NCI-H1092 treated with DMSO at 0.1 percent for 48 hours (cell line): ENCODE measurements at places on chromosomes 13 and 19.

- no peak for DNase-seq
These were observed 70.6 kb downstream of the ATP11A start for GRCh38 chr13:112760435-112760834.

GRCh38 chr19:45919678-45920077 is 5.1 kb upstream of the NANOS2 start:
- no peak for DNase-seq

- no peak for DNase-seq
These were observed 200.6 kb downstream of the TSHZ3 start for GRCh38 chr19:31148671-31149070.

DNA sequence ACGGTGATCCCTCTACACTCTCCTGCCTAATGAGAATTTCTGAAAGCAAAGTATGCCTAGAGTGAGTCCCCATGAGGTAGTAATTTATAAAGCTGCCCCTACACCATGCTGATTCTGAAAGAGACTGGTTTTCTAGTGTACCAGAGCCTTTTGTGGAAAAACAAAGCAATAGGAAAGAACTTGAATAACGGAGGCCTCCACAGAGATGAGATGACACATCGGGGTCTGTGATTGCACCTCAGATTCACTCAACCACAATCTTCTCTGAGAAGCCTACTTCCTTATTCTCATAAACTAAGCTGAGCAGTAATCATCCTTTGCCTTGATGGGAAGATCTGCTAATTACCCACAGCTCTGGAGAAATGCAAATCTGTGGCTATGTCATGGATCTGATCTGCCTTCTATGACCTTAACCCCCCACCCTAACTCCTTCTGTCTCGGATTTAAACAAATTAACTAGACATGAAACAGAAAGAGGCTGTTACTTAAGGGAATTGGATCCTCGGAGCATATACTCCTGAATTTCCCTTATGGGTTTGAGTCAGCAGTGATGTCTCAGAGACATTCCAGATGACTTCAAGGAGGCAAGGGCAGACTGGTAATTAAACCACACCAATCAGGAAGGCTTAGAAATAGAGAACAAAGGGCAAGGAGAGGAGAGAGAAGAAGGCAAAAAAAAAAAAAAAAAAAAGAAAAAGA is 128.0 kb downstream of the DCT start:
- DNase-seq = no peak

DNA sequence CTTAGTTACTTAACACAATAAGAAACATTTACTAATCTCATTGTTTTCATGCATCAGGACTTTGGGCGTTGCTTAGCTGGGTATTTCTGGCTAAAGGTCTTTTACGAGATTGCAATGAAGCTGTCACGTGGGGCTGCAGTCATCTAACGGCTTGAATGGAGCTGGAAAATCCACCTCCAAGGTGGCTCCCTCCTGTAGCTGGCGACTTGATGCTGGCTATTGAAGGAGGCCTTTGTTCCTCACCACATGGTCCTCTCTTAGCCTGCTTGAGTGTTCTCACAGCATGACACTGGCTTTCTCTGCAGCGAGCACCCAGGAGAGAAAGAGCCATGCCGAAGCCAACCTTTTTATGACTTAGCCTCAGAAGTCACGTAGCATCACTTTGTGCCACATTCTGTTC is 92.0 kb downstream of the NHLRC3 start:
- no peak for DNase-seq

GRCh38 chr13:113083402-113084061 is 22.1 kb upstream of the F7 start:
- DNase-seq = peak; percentile 76

GRCh38 chr19:12521996-12522395 is 29.3 kb downstream of the ZNF564 start:
- no peak for DNase-seq

DNA sequence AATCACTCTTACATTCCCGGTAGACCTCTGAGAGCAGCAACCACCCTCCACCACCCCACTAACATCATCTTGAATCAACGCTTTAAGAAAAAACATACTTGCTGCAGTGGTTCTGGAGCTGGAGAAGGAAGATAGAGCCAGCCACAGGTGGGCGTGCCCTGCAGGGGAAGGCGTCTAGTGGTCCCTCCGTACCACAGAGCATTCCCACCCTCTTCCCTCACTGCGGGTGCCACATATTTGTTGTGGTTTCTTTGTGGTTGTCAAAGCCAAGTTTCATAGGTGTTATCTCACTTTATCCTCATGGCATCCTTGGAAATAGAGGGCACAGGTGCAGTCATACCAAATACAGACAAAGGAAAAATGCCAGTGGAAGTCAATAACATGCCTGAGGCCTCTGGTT is 22.2 kb downstream of the COL4A2 start:
- no peak for DNase-seq

- no peak for DNase-seq
These were observed 43.4 kb upstream of the MED4 start for GRCh38 chr13:48138270-48138669.

DNA sequence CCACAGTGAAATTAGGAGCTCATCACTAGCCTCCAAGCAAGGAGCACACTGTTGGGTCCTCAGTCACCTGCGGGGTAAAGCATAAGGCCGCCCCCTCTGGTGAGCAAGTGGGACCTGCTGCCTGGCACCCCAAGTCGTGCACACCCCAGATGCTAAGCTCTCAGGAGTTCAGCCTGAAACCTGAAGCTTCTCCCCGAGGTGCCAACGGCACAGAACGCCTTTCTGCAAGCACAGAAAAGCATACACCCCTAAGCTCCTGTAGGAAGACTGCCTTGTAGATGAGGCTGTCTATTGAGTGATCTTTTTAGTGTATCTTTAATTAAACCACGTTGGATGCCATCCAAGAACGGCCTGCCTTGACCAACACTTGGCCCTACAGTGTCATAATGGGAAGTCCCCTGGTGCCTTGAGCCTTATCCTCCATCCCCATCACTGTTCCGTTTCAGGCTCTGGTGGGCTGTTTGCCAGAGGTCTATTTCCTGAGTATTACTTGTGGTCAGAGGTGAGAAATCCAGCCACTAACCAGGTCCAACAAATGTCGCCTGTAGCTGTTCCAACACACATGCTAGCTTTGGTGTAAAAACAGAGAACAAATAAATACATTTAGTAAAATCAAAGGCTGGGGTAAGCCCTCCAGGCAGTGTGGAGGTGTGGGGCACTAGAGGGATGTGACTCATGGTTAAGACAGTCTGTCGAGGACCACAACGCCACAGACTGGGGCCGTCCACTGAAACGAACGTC is 44.8 kb downstream of the C13orf42 start:
- DNase-seq = no peak

- DNase-seq = no peak
These were observed 140.2 kb downstream of the VWA8 start for GRCh38 chr13:41820581-41821237.

DNA sequence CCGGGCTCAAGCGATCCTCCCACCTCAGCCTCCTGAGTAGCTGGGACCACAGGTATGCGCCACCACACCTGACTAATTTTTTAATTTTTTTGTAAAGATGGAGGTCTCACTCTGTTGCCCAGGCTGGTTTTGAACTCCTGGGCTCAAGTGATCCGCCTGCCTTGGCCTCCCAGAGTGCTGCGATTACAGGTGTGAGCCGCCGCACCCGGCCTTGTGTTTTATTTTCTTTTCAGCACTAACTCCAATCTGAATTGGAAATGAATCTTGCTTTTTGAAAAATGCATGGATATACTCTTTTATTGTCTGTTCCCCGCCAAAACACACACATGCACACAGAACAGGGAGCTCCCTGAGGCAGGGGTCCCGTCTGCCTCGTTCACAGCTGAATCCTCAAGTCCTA is 1.3 kb upstream of the ISOC2 start:
- no peak for DNase-seq

- DNase-seq = no peak
These were observed 166.2 kb downstream of the DLEU7 start for GRCh38 chr13:50677258-50677657.

GRCh38 chr19:55670280-55671053 is 4.6 kb upstream of the EPN1 start:
- DNase-seq = peak; percentile 21

- DNase-seq = no peak
These were observed 1228.3 kb upstream of the PCDH20 start for GRCh38 chr13:62643799-62644524.

- no peak for DNase-seq
These were observed 186.3 kb upstream of the TMTC4 start for GRCh38 chr13:100860866-100861265.

DNA sequence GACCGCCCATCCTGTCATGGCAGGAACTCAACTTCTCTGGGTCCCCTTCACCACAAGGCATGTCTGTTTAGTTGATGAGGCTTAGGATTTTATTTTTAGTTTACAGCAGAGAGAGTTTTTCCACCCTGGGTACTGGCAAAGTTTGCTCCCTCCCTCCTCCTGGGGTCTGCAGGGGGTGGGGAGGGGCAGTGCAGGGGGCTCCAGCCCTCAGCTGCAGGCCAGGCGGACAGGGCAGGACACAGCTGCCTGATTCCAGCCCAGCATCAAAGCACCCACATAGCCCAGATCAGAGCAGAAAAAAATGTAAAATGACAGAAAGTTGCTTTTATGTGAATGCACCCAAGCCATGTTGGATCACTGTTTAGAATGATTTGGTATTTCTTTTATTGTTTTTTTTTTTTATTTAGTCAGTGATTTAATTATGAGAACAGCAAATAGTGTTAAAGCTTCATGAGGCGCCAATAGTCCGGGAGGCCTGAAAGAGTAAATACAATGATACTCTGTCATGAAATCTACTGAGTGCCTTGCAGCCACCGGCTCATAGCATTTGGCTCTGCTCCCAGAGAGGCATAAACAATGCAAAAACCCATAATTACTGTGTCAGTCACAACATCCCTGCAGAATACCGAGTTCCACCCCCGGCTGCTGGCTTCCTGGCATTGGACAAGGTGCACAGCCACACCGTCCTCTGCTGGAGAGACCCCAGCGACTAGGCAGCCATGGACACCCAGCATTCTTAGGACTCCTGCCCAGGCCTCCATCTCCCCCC is 923.5 kb downstream of the UQCRFS1 start:
- DNase-seq = peak; percentile 89

- DNase-seq = no peak
These were observed 14.5 kb upstream of the ZNF414 start for GRCh38 chr19:8528500-8528899.

DNA sequence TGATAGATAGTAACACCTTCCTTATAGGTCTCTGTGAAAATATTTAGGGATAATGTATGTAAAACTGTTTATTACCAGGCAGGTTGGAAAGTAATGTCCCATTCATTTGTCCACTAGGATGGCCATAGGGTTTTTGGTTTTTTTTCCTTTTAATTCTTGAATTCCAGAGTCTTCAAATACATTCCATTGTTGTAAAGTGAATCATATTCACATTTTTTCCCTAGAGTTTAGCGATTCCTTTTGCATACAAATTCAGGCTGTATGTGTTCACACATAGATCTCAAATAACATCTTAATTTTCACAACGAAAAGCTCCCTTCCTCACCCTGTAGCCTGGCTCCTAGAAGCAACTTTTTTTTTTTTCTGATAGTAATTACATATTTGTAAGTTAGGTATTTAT is 1.8 kb upstream of the ZNF557 start:
- DNase-seq = no peak

DNA sequence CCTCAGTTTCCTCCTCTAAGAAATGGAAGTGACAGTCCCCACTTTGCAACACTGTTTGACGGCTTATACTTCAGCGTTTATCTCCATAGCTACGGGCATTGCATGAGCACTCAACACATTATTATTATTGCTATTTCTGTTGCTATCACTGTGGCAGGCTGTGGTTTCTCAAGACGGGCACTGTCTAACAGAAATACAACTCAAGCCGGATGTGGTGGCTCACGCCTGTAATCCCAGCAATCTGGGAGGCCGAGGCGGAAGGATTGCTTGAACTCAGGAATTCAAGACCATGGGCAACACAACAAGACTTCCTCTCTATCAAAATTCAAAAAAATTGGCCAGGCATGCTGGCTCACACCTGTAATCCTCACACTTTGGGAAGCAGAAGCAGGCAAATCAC is 4.9 kb upstream of the ZSWIM4 start:
- no peak for DNase-seq

DNA sequence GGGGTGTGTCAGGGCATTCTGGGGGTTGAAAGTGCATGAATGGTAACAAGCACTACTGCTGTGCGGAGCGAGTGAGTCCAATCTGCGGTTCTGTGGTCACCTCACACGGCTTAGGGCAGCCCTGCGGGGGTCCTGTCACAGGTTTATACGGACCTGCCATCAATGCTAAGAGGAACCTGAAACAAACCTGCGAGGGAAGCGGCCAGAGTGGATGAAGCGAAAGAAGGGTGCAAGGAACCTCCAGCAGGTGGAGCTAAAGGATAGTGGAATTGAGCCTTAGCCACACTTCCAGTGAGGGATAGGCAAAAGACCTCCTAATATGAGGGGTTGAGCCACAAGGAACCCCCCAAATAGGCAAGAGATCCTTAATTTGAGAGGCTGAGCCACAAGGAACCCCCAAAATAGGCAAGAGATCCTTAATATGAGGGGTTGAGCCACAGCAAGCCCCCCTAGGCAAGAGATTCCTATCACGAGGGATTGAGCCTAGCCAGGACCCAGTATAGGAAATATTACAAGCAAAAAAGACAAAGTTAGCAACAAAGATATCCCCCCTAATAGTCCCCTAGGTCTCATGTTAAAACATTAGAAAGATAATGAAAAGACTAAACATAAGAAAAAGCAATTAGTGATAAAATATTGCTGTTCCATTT is 6.3 kb upstream of the ZNF69 start:
- DNase-seq = peak; percentile 61

GRCh38 chr13:108257248-108257647 is 12.3 kb upstream of the TNFSF13B start:
- DNase-seq = no peak

GRCh38 chr19:37975596-37976515 is 68.8 kb downstream of the SIPA1L3 start:
- no peak for DNase-seq

GRCh38 chr13:73822668-73823592 is 311.3 kb downstream of the KLF12 start:
- DNase-seq = no peak

DNA sequence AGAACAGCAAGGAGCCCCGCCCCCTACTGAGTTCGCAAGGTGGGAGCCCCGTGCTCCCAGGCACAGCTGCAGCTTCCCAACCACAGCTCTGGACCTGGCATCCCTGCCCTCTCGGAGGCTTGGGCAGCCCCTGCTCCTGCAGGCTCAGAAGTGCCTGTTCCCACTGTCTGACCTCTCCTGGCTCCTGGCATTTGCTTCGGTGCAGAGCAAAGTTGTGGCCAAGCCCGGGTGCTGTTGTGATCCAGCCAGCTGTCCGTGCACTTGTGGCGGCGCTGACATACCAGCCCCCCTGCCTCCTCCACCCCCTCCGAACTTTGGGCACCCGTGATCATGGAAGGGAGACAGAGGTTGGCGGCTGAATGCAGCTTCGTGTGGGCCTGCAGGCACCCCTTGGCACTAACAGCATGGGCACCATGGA is 1386.8 kb downstream of the PCDH9 start:
- DNase-seq = no peak

DNA sequence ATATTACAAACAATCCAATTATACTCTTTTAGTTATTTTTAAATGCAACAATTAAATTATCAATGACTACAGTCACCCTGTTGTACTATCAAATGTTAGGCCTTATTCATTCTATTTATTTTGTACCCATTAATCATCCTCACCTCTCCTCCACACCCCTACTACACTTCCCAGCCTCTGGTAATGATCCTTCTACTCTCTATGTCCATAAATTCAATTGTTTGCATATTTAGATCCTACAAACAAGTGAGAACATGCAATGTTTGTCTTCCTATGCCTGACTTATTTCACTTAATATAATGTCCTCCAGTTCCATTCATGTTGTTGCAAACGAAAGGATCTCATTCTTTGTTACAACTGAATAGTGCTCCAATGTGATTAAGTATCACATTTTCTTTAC is 1414.6 kb downstream of the SLITRK1 start:
- no peak for DNase-seq
